ENCODE measurements at places on chromosomes 11 and 22.

DNA sequence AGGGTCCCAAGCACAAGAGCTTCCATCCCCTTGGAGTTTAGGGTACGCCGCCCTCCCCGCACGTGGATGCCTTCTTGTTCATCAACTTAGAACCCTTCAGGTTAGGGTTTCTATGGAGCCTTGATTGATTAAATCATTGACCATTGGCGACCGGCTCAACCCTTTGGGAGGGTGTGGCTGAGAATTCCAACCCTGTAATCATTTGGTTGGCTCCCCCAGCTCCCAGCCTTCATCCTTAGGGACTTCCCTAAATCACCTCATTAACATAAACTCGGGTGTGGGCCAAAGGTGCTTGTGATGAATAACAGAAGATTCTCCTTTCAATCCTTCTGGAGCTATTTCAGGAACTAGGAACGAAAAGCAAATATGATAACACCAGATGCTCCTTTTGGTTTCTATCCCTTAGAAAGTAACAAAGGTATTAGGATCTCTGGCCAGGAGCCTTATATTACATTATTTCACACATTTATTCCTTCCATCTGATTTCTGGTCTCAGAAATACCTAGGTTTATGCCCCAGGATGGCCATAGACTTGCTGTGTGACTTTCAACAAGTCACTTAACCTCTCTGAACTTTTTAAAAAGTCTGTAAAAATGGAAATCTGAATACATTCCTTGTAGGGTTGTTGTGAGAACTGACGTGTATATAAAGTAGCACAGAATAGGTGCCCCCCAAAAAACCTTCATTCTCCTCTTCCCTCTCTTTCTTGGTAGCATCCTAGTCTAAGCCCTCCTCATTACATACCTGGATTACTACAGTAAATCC lies 26.8 kb downstream of the MCHR1 start:
- no peak for DNase-seq

DNA sequence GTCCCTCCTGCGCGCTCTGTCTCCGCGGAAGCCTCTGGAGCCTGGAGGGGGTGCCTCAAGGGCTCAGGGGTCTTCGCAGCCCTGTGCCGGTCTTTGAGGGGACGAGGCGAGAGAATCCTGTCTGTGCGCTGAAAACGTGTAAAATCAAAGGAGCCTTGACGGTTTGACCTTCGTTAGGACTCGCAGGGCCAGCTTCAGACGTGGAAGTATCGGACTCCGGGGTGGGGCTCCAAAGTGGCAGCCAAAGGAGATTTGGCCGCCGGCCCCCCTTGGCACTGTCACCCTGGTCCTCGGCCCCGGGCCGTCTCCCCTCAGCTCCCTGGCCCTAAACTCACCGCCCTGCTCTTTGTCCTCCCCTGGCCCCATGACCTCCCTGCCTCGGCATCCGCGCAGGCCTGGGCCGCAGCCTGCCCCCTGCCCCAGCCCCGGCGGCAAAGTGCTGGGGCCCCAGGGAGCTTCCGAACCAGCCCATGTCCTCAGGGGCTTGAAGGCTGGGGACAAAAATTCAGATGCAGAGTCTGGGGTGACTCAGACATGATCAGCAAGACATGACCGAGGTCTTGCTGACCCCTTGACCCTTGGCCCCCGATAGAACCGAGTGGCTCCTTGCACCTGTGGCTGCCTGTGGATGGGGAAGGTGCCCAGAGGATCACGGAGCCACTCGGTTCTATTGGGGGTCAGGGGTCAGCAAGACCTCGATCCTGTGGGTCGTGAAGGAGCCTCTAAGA lies 6.9 kb upstream of the PHRF1 start:
- no peak for DNase-seq

DNA sequence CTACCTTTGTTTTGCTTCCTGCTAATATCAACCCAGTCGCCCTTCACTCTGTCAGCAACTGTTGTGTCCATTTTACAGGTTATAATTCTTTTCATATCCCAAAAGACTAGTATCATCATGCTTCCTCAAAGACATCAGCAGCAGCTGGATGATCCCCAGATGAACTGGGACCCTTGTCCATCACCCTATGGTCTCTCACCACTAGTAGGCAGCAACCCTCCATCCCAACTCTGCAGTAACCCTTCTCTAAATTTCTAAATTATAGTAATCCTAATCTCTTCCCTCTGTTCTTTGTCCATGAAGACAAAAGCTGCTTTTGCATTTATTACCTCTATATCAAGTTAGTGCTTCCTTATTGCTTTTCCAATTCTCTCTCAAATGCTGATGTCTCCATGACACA lies 1025.8 kb downstream of the FAM181B start:
- no peak for DNase-seq

DNA sequence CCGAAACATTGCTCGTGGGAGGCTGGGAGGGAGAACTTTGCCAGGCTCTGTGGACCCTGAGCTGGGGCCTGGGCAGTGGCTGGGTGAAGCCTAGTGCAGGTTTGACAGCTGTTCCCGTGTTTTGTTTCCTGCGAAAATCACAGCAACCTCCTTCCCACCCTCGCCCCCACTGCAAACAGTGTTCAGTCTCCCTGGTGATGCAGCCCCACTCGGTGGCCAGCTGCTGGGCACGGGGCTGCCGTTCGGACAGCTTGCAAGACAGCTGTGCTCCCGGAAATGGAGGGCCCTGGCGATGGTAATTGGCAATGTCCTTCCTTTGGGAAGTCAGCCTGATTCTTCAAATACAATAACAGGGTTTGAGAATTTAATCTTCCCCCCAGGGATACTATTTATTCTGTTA lies 10.4 kb upstream of the GAL start:
- no peak for DNase-seq

- DNase-seq, result no peak
These were observed at the start of gene HTR3A for GRCh38 chr11:113974741-113975470. HTR3A (plus strand) TSS chr11:113975108; CDS start chr11:113975326, 218 bp downstream.

DNA sequence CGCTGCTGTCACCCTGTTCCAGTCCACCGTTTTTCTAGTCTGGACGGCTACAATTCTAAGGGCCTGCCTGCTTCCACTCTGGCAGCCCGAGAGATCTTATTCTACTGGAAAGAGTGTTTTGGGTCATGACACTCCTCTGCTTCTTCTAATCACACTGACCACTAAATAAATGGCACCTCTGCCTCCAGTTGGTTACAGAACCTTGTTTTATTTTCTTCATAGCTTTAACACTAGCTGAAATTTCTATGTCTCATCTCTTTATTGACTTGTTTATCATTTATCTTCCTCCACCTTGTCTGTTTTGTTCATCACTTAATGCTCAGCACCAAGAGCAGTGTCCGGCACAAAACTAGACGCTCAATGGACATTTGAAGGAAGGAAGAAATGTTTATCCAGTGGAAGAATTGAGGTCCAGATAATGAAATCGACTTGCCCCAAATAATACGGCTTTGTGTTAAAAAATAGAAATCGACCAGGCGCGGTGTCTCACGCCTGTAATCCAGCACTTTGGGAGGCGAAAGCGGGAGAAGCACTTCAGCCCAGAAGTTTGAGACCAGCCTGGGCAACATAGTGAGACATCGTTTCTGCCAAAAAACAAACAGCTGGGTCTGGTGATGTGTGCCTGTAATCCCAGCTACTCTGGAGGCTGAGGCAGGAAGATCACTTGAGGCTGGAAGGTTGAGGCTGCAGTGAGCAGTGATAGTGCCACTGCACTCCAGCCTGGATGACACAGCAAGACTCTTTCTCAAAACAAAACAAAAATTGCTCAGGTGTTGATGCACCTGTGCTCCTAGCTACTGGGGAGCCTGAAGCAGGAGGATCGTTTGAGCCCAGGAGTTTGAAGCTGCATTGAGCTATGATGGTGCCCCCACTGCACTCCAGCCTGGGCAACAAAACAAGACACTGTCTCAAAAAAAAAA lies 693 bp upstream of the PRR14L start:
- DNase-seq, result no peak
